ENCODE measurements at places on chromosomes 1 and 21.

DNA sequence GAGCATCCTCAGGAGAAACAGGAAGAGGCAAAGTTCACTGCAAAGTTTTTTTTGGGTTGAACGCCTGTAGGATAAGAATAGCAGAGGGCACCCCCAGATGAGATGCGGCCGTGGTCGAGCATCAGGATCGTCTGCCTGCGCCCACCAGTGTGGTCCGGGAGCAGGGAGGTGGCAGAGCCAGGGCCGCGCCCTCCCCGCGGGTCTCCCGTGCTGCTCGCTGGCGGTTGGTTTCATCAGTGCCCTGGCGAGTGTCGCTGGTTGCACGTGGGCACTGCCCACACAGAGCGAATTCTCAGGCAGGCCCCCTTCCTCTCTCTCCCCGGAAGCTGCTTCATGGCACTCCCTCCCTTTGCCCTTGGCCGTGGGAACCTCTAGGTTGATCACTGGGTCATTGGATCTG lies 120.0 kb downstream of the PCBP3 start:
- no peak for DNase-seq

- no peak for DNase-seq
Measured at GRCh38 chr1:45617618-45618017, 6.2 kb downstream of the CCDC17 start.

DNA sequence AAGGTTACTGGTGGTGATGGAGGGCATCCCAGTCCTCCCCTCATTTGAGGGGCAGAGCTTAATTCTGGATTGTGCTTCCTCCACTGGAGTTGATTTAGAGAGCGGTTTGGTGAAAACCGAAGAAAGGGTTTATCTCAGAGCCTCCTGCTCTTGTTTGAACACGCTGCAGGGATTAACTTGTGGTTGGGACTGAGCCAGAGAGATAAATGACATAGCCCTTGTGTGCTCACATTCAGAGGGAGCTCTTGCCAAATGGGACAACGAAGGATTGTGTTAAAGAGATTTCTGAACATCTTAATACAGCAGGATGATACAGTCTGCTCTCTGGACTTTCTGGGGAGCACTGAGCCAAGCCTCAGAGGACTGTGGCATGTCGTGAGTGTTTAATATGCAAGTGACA lies 308.2 kb downstream of the DISC1 start:
- DNase-seq: no peak

DNA sequence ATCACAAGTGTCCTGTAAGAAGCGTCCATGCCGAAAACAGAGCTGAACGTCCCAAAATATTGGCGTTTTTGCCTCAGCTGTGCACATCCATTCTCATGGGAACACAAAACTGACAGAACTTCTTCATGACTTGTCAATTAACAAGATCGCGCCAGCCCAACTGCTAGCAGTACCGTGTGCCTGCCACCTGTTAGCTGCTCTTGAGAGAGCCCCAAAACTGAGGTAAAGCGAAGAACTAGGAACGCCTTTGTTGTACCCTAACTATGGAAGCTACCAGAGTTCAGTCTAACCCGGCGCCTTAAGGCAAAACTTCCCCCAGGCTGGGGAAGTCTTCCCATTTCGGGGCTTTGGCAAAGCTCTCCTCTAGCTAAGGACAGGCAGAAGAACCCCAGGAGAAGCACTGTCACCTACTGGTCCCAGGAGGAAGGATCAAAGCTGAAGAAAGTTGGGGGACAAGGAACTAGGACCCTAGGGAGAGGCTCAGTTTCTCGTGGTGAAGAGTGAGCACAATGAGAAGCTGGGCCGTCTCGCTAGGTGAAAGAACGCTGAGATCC lies 719 bp downstream of the EYA3 start:
- no peak for DNase-seq
